ENCODE measurements at places on chromosomes 12 and 14.

DNA sequence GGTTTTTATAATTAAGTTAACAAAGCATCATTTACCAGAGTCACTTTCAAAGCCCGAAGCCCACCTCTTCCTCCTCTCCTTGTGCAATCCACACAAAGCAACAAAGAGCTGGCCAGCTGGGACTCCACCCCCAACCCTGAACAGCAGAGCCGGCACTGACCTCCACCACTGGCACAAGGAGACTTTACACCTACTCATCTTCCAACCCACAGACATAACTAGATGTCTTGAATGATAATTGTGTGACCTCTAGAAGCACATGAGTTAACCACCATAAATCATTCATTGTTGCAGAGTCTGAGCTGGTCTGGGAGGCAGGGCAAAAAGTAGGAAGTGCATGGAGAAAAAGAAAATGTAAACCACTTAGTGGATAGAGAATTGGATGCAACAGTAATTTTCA is 72.2 kb downstream of the ST8SIA1 start:
- DNase-seq, result no peak

GRCh38 chr14:76755610-76756370 is 5.5 kb upstream of the VASH1 start:
- DNase-seq, result no peak

DNA sequence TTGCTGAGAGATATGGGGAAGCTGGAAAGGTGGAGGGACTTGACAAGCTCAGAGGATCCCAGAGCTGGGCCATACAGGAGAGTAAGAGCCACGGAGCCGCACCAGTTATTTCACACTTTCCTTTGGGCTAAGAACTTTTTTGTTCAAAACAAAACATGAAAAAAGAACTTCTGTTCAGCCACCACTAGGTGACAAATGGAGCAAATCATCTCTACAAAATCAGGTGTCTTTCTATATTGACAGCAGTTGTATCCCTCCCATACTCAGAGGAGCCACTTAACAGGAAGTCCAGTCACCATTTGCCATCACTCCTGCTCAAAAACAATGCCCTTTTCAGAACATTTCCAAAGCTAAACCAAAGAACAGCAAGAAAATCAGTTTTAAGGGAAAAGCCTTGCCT is 70.3 kb upstream of the DBX2 start:
- no peak for DNase-seq

DNA sequence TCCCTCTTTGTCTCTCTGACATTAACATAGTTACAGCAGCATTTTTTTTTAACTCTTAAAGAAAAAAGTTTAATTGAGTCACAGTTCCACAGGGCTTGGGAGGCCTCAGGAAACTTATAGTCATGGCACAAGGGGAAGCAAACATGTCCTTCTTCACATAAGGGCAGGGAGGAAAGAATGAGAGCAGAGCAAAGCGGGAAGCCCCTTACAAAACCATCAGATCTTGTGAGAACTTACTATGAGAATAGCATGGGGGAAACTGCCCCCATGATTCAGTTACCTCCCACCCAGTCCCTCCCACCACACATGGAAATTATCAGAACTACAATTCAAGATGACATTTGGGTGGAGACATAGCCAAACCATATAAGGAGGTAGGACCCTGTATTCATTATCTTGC is 96.2 kb downstream of the PLBD1 start:
- no peak for DNase-seq
